ENCODE measurements at places on chromosomes 5 and 9.

DNA sequence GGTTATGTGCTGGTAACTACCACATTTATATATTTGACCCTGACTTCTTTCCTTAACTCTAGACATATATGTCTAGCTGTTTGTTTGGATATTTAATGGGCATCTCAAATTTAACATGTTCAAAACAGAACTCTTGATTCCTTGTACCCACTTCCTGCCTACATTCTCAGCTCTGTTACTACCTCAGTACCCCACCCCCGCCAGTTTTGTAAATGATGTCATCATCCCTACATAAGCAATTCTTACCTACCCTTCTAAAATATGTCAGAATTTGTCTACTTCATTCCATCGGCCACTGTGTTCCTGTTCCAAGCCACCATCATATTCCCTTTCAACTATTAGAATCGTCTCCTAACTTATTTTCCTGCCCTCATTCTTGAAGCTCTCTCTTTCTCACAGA, 4.8 kb downstream of the RAD50 start:
- no peak for DNase-seq

DNA sequence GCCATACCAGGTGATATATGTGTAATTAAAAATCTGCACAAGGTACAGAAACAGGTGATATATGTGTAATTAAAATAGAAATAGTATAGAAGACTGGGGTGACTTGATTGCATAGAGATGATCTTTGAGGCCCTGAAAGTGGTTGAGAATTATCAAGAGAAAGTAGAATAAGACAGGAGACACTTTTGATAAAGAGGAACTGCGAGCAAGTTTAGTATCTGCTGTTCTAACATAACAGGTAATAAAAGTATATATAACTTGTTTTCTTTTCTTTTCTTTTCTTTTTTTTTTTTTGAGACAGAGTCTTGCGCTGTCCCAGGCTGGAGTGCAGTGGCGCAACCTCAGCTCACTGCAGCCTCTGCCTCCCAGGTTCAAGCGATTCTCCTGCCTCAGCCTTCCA, 5.4 kb downstream of the SNX2 start:
- DNase-seq = no peak

DNA sequence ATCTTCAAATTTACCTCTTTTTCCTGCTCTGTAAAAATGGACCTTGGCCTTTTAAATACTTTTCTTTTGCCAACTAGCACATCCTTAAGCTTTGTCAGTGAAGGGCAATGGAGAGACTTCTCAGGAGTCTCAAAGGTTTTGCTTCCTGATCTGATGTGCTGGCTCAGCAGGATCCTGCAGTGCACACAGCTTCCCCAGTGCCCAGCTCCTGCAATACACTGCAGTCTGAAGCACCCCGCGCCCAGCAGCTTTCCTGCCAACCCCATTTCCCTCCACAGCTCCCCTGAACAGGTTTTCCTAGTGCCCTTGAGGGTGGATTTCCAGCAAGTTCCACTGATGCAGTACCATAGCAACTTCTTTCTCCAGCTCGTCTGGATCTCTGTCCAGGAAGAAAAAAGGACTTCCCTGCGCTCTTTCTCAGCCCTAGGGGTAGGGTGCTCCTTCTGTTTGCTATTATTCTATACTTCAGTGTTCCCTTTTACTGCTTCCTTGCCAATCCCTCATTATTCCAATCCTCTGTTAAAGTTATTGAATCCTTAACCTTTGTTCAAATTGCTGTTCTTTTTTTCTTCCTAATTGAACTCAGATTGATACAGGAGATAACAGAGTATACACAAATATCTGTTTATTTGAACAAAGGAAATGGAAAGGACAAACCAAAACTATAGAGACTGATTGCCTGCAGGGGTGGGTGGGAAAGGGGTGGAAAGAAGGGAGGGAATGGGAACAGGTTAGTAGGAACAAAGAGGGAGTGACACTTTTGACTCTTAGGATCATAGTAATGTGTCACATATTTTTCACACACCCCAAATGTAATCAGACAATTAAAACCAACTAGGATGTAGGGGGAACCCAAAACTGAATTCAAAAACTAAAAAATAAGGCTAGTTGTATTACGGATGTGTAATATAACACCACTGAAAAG, 8.5 kb downstream of the SNAPC3 start:
- DNase-seq = no peak

- no peak for DNase-seq
Observed at GRCh38 chr9:98144076-98144475, 25.1 kb upstream of the TRIM14 start.

DNA sequence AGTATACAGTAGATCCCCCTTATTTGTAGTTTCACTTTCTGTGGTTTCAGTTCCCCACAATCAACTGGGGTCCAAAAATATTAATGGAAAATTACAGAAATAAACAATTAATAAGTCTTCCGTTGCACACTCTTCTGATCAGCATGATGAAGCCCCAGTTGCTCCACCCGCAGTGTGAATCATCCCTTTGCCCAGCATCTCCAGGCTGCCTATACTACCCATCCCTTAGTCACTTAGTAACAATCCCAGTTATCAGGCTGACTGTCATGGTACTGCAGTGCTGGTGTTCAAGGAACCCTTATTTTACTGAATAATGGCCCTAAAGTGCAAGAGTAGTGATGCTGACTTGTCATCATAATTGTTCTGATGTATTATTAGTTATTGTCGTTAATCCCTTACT, 28.9 kb downstream of the SHC3 start:
- DNase-seq = no peak

- DNase-seq = no peak
Observed at GRCh38 chr5:1836891-1837880, 36.0 kb downstream of the NDUFS6 start.

DNA sequence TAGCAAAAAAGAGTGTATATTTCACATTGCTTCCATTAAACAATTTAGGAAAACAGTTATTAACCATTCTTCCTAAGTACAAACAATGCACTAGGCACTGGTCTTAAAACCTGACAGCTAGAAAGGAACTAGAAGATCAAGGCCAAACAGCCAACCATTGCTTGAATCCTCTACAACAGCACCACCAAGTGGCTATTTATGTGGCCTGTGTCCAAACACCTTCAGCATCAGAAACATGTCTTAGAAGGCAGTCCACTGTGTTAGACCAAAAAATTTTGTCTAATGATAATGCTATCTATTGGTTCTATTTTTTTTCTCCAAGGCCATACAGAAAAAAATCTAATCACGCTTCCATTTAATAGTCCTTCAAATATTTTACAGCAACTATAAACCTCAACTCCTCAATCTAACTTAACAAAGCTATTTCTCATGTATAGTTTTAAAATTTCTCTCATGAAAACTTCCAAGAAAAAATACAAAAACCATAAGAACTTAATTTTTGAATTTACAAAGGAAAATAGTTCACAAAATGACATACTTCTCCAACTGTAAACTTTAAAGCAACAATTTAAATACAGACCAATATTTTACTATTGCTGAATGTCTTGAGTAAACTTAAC, 36.1 kb downstream of the CAAP1 start:
- peak; percentile 14 for DNase-seq

DNA sequence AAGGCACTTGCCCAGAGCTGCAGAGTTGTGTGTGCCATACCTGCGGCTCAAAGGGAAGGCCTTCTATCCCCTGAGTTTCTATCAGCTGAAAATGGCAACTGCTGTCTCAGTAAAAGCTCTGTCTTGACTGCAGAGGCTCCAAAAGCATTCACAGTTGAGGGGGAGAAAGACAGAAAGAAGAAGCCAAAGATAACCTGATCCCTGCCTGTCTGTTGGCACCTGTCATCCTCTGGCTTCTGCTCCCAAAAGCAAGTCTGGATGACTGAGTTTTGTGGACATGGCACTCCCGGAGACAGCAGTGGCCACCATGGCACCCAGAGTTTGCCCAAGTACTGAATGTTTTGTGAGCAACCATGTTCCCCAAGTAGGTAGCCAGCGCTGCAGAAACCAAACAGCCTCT, 176.6 kb downstream of the NR3C1 start:
- DNase-seq = no peak

- no peak for DNase-seq
Observed at GRCh38 chr5:33479311-33479710, 38.5 kb downstream of the TARS1 start.

GRCh38 chr5:150625831-150626746, 14.4 kb upstream of the SYNPO start:
- peak; percentile 59 for DNase-seq

DNA sequence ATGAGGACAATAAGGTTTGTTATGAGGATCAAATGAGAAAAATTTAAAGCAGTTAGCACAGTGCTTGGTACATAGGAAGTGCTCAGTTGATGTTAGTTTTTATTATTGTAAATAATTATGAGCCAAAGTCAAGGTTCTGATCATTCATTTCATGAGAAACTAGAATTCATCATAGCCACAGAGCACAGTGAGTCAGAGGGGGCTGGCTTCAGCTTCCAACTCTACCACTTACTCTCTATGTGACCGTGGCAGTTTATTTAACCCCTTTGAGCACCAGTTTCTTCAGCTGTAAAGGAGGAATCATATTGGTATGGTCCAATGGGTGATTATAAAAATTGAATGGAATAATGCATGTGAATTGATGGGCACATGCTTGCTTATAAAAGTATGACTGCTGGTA, 39.4 kb downstream of the KLHL3 start:
- DNase-seq = no peak

GRCh38 chr9:108331596-108331995, 524.2 kb downstream of the ACTL7B start:
- no peak for DNase-seq

DNA sequence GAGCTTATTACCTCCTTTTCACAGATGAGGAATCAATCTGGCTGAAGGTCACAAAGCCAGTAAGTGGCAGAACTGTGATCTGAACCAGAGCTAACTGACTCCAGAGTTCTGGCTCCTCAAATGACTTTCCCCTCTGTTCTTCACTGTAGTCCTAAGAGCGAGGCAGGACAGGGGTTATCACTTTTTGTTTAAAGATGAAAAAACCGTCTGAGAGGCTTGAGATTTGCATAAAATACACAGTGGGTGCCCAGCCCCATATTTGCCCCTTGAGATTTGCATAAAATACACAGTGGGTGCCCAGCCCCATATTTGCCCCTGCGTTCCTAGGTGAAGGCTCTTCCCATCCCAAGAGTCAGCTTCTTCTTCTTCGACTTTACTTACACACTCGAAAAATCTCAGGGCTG, 667 bp downstream of the FBXO10 start:
- no peak for DNase-seq

GRCh38 chr5:172223901-172224873, 30.2 kb downstream of the EFCAB9 start:
- DNase-seq = no peak

GRCh38 chr5:142926549-142926948, 156.4 kb downstream of the ARHGAP26 start:
- no peak for DNase-seq

DNA sequence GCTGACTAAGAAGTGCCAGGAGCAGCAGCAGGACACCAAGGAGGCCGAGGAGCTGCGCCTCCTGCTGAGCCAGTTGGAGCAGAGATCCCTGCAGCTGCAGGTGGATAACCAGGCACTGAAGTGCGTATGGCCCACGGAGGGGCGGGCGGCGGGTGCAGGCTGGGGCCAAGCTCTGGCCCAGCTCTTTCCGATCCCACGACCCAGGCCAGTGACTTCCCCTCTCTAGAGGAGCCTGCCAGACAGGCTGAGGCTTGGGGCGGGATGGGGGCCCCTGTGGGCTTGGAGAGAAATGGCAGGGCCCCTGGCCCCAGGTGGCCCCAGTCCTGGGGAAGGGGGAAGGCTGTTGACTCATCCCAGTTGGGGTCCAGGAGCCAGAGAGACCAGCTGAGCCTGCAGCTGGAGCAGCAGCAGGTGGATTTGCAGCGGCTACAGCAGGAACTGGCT, 3.6 kb downstream of the PTRH1 start:
- DNase-seq = no peak

- no peak for DNase-seq
Observed at GRCh38 chr9:89695441-89695891, 90.7 kb downstream of the GADD45G start.

- no peak for DNase-seq
Observed at GRCh38 chr9:73223594-73223993, 71.9 kb downstream of the ANXA1 start.

DNA sequence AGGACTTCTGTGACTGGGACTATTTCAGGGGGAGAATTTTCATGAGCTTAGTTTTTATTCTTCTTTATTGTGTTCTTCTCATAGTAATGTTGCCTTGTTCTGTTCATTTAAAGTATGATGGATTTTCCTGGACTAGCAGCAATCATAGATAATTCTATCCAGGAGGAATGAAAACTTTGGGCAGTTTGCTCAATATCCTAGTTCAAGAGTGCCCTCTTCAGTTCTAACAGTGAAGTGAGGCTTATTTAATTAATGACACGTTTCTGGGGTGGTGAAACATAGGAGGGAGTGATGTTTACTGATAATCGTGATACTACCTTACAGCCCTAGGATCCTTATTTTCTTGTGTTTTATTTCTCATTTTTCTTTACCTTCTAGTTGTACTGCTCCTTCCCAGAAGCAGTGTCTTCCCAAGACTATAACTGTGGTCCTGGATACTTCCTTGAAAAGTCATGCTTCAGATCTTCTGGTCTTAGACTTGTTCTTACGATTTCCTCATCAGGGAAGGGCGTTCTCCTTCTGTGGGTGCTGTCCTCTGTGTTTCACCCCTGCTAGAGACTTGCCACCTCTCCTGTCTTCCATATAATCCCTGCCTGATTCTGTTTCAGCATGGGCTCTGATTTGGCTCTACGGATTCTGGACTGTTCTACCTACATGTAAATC, 57.4 kb downstream of the CFAP95 start:
- no peak for DNase-seq

- peak; percentile 33 for DNase-seq
Observed at GRCh38 chr5:143229426-143229895, 174.0 kb downstream of the NR3C1 start.

- DNase-seq = no peak
Observed at GRCh38 chr9:14532456-14533115, 160.6 kb downstream of the ZDHHC21 start.

DNA sequence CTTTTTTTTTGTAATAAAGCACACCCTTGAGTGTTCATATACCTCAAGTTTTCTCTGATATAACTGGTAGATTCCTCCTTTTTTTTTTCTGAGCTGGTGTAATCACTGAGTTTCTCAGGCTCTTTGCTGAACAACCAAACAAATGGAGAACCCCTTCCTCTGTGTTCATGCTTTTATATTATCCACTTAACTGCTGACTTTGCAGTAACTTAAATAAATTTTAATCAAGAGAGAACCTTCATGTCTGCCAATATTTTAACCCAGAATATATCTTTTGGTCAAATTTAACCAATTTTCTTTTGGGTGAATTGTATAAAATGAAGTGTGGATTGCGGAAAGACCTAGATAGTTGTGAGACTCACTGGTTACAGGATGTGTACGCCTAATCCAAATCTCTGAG, 833.0 kb upstream of the COX7C start:
- DNase-seq = no peak

DNA sequence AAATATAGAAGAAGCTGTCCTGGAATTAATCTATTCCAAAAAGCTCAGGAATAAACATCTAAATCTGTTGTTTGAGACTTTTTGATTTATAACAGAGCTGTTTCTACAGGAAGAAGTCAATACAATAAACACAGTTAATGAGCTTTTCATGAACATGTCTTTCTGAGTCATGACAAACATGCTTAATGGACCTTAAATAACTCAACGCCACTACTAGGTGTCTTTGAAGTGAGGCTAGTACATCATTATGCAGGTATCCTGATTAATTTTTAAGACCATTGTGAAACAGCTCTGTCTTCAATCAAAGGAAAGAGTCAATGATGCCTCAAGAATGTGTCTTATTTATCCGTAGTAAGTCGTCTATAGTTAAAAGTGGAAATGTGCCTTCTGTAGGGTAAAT, 131.6 kb downstream of the GABRB2 start:
- DNase-seq = no peak
